ENCODE measurements at places on chromosomes 12 and 14.

DNA sequence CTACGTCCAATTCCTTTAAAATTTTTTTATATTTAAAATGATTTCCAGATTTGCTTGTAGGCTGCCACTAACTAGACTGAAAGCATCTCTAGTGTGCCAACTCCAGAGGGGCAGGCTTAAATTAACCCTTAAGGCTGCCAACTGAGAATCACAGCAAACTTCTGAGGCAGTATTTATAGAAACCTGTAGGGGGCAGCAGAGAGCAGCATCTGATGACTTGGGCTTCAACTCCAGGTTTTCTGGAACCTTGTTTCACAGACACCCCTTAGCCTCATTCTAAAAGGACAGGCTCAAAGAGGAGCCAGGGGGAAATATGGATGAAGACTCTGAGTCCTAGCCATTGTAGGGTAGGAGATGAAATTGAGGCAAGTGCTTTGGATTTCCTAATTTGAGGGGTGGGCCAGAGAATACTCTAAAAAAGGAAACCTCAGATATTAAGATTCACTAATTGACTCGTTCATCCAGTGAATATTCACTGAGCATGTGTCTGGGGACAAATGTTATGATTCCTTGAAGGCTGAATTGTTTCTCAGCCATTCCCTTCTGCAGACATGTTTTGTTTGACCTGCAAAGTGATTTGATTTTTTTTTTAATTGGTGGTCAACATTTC lies 63.3 kb upstream of the HSPB8 start:
- DNase-seq: peak; percentile 5

GRCh38 chr12:96383991-96384390 lies 16.2 kb downstream of the CDK17 start:
- no peak for DNase-seq

GRCh38 chr12:50964432-50964831 lies 12.1 kb downstream of the HIGD1C start:
- no peak for DNase-seq

DNA sequence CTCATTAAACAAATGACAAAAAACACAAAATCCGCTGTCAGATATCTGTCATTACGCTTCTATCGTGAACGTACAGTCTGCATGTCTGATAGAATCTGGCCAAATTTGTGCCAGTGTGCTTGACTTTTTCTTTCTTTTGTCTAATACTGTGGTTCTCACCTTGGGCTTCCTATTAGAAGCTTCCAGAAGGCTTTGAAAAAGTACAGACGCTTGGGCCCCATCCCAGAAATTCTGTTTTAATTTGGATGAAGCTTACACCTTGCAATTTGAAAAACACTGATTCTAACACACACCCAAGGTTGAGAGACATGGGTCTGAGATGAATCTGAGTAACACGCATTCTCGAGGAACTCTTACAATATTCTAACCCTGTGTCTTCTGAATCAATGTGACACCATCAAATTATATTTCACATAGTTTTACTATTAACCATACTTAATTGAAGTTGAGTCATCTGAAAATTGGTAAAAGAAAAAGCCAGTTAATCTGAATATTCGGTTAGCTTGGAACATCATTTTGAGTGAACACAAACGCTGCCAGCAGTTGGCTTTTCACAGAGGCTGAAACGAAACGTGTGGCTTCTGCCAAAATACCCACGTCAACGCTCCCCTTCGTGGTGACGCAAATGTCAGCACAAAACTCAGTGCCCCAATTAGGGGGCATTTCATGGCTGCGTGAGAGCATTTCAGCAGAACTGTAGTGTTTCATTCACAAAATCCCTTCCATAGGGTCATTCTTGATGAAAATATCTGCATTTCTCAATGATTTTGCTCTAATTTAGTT lies 420.5 kb downstream of the TMEM132D start:
- no peak for DNase-seq

DNA sequence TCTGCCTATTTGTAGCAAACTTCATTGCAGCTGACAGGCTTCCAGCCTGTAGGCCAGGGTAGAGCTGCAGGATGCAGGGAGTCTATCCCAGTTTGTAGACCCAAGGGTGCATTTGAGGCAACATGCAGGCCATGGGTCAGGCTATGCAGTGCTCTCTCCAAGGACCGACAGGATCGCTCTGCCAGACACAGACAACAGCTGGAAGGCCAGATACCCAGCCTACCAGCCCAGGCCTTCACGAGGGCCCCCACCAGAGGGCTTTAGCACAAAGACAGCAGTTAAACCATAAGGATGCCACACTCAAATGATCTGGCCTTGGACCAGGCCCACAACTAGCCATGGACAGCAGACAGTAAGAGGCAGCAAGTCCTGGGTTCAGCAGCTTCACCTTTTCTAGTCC lies 10.3 kb downstream of the KCTD10 start:
- no peak for DNase-seq

- DNase-seq: no peak
Observed at GRCh38 chr12:117685110-117685926, 283.5 kb downstream of the KSR2 start.

DNA sequence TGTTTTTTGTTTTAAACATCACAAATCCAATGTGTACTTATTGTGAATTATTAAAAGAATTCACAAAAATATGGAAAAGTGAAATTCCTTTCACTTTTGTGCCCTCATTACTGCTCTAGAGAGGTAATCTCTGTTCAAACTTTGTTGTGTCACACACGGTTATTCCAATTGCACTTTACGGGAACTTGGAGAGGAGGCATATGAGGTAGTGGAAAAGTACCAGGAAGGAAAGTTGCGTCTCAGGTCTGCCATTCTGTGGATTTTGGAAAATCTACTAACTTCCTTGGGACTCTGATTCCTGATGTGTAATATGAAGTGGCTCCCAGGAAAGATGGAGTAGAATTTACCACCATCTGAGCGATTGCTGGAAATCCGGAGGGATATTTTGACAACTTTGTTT lies 90.9 kb upstream of the DCN start:
- no peak for DNase-seq

GRCh38 chr14:106831322-106831720 lies 1304.9 kb downstream of the TMEM121 start:
- peak; percentile 81 for DNase-seq

DNA sequence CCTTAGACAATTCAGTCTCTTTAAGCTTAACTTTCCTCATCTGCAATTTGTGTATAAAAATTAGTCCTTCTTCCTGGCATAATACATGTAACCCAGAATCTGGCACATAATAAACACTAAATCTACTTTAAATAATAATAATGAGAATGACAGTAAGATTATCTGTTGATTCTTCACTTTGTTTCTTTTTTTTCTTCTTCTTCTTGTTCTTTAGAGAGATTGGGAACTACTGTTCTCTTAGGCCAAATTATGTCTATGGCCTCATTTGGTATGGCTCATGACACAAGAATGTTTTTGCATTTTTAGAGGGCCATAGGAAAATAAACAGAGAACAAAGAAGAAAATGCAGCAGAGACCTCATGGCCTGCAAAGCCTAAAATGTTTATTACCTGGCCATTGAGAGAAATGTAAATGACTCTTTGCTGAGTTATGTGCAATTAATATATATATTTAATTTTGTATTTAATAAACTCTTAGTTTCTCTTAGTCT lies 275.8 kb downstream of the SLC6A15 start:
- DNase-seq: no peak

DNA sequence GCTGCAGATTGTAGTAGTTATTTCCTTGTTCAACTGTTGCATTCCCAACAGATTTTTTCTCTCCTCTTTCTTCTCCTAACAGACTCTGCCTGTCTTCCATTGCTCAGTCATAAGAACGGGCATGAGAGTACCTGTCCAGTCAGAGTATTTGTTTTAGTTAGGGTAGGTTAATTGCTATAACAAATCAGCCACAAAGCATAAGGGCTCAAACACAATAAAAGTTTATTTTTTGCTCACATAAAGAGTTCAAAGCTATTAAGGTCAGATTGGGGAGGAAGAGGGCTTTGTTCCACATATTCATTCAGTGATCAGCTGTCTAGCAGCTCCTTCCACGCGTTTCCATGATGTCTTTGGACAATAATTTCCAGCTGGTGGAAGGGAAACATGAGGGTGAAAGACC lies 92.8 kb upstream of the PLXNC1 start:
- no peak for DNase-seq

GRCh38 chr12:54217774-54218241 lies 29.0 kb upstream of the SMUG1 start:
- DNase-seq: no peak

DNA sequence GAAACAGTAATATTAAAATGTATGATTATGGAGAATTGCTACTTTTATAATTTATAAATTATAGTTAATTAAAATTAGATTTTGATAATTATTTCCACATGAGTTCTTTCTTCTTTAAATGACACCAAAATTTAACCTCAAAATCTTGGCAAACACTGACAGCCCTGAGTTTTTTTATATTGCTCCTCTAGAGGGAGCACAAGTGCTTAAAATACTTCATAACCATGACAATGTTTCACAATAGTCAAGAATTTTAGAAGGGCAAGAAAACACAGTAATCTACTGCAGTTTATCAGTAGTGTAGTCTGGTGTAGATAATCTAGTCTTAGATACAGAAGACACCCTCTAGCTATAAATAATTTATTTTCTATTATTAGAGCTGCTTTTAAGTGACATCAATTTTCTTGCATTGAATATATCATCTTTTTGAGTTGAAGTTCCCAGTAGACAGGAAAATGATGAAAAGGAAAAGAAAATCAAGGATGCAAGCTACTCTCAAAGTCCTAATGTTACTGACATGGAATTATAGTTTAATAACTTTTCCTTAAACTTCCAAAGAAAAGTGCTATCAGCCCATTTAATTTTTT lies 14.3 kb upstream of the PTGER2 start:
- no peak for DNase-seq

- no peak for DNase-seq
Observed at GRCh38 chr14:63443988-63444387, 99.2 kb downstream of the PPP2R5E start.

- DNase-seq: no peak
Observed at GRCh38 chr14:93941293-93941910, 14.3 kb downstream of the FAM181A start.

DNA sequence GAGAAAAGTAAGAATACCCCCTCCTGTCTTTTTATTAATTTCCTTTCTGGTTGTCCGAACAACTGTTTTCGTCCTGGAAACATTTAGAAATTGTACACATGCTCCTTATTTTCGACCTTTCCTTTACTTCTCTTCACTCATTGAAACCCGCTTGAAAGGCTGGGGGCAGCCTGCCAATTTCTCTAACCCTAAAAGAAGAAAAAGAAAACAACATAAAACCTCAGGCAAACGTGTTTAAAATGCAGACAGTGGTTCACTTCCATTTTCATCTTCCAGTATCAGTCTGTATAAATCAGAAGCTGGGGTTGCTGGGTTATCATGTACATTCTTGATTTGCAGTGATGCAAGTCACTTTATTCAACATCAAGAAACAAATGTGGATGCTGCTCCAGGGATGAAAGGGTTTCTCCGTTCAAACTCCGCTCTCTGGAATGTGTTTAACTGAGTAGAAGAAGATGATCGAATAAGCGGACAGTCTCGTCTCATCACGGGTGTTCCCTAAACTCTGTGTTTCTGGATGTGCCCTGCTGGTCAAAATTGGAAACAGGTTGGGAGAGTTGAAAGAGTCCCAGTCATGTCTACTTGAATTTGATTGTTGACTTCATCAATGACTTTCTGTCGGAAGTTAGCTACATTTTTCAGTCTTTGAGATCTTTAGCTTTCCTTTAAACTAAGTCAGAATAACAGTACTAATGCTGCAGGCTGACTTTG lies 1042.2 kb downstream of the BCL11B start:
- no peak for DNase-seq

- DNase-seq: no peak
Observed at GRCh38 chr14:87334997-87335685, 657.8 kb downstream of the GALC start.

DNA sequence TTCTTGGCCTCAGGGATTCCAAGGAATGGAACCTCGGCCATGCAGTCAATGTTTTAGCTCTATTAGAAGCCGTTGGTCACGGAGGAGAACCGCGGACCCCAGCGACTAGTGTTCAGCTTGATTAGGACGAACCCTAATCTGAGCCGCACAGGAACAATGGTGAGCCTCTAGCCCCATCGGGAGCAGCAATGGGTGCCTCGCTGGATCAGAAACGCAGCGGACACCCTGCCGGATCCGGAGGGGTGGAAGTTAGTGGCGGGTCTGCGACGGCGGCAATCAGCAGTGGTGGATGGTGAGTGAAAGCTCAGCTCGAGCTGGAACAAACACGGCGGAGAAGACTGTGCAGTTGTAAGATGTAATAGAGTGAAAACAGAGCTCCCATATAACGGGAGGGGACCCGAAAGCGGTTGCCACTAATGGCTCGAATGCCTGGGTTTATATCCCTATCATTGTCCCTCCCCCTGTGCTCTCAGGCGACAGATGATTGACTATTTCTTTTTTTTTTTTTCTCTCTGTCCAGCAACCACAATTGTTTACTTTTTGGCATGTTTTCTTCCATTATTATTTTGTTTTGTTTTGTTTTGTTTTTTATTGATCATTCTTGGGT lies 127.7 kb downstream of the ZNF664 start:
- no peak for DNase-seq

DNA sequence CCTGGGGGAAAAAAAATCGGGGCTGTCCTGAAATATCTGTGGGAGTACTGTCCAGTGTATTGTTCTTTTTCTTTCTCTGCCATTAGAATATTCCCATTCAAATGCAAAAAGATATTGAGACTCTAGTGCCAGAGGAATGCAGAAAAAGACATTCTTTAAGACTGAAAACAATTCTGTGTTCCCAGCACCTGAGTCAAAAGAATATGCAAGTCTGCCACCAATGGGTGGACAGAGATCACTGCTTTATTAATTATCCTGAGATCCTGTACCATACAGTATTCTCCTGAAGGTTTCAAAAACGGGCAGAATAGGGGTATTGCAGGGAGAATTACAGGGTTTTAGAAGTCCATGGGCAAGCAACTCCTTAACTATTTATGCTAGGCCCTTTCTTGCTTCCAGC lies 361.8 kb downstream of the C12orf50 start:
- DNase-seq: no peak

DNA sequence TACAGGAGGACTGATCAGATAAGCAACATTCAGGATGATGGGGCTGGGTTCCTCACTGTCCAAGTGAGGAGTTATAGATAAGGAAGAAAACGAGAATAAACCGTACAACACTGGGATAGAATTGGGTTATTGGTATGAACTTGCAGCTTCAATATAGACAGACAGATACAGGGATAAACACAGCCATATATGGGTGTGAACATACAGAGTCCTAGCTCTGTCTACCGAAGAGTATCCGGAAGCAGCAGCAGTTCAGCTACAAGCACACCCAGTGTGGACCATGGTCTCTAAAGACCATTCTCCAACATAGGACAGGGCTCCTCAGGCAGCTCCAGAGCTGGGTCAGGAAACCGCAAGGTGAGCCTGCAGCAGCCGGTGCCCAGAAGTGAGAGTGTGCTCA lies 40.8 kb downstream of the CDC42BPB start:
- DNase-seq: no peak

GRCh38 chr14:61470261-61470960 lies 149.0 kb downstream of the PRKCH start:
- DNase-seq: no peak

DNA sequence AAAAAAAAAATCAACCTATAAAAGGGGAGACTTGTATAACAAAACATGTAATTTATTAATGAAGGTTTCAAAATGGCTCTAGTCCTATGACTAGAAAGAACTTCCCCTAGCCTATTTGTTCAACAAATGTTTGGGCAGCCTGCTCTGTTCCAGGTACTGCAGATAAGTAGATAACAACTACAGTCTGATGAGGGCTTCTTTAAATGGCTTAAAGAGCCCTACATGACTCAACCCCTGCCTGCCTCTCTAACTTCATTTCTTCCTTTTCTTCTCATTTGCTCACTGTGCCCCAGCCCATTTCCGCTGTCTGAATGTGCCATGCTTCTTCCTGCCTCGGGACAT lies 21.5 kb downstream of the ALDH6A1 start:
- DNase-seq: no peak

- DNase-seq: no peak
Observed at GRCh38 chr14:31770271-31770670, 209.1 kb downstream of the NUBPL start.

All from activated naive CD8-positive, alpha-beta T cell treated with anti-CD3 and anti-CD28 coated beads for 36 hours (primary cell).